Central memory CD4-positive, alpha-beta T cell (primary cell): ENCODE measurements at places on chromosomes 4 and X.

- no peak for DNase-seq
Measured at GRCh38 chr4:53490965-53491622, 100.2 kb downstream of the LNX1 start.

DNA sequence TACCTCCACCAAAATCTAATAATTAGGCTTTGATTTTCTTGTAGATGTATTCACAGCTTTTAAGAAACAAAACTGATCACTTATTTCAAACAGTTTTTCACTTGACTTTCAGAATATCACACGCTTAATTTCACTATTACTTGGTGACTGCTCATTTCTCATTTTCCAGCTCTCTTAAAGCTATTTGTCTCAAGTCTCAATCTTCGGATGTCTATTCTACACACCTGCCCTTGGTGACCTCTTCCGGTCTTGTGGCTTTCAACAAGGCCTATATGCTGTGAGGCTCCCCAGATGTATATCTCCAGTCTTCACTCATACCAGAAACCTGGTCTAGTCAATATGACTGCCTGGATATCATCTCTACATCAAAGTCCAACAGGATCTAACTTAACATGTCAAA lies 34.9 kb upstream of the ANXA10 start:
- no peak for DNase-seq

GRCh38 chrX:35733879-35734278 lies 64.3 kb upstream of the MAGEB16 start:
- no peak for DNase-seq

DNA sequence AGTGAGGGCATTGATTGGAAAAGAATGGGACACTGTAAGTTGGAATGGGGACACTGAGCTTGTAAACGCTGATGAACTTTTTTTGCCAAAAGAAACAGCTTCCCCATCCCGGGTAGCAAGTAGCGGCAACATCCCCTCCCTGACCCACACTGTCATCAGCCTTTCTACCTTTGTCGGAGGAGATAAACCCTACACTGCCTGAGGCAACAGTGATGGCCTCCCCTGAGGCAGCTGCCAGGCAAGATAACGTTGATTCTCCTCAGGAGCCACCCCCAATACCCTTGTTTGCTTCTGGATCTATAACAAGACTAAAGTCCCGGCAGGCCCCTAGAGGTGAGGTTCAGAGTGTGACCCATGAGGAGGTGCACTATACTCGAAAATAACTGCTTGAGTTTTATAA lies 10.3 kb upstream of the RAB33B start:
- no peak for DNase-seq

DNA sequence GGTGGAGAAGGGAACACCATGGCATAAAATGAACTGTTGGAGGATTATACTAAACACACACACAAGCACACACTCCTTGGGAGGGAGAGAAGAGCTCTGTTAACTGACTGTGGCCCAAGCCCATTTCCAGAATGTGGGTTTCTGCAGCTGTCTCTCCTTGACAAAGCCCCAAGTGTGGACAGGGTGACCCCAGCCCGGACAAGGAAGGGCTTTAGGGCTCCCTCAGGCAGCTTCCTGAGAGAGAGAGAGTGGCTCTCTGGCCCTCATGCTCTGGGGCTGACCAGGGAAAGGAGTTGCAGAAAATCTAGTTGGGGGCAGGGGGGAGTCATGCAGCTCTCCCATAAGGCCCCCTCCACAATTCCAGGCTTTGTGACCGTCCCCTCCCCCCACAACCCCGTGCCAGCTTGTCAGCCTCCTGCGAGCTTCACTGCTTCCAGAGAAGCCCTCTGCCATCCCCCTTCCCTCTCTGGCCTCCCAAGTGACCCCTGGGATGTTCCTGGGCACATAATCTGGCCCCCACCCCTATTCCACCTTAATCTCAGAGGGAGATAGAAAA lies 590 bp downstream of the ARHGEF9 start:
- DNase-seq = no peak

- no peak for DNase-seq
Measured at GRCh38 chr4:123297836-123298235, 98.8 kb upstream of the SPRY1 start.

- DNase-seq = no peak
Measured at GRCh38 chr4:1200425-1201035, 28.1 kb upstream of the SPON2 start.

- no peak for DNase-seq
Measured at GRCh38 chrX:6456196-6456595, 78.7 kb downstream of the VCX3A start.

GRCh38 chr4:129344058-129344457 lies 248.1 kb downstream of the C4orf33 start:
- no peak for DNase-seq

- DNase-seq = peak; percentile 80
Measured at GRCh38 chr4:101019941-101020401, 327.4 kb downstream of the PPP3CA start.

- DNase-seq = no peak
Measured at GRCh38 chr4:53500546-53500945, 90.7 kb downstream of the LNX1 start.

DNA sequence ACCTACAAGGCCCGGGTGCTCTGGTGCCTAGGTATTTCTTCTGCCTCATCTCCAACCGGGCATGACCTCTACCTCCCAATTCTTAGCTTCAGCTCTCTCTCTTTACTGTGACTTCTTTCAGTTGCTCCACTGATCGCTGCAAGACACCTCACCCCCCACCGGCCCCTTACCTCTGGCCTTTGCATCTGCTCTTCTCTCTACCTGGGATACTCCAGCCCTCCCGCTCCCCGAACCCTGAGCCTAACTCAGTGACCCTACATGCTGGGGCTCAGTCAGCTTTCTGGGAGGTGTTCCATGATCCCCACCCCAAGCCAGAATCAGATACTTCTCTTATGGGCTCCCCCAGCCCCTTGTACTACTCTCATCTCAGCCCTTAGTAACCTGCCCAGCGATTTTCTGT lies 99.6 kb downstream of the EFNB1 start:
- no peak for DNase-seq

DNA sequence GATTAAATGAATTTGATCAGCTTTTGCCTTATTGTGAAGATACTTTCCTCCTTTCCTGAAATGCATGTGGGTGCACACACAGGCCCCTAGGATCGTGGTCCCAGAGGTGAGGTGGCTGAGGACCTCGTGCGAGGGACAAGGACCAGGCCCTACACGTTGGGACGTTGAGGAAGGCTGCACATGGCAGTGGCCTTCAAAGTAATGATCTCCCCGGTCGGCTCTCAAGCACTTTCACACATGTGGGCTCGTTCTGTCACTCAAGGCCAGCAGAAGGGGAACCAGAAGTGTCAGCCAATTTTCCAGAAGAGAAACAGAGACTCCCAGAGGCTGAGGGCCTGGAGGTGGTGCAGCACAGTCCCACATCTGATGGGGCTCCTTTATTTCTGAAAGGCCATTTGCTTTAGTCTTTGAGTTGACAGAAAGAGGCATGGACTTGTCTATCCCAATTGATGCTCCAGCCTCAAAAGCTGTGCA lies 196.8 kb downstream of the AFAP1 start:
- DNase-seq = no peak

GRCh38 chr4:146522869-146523205 lies 1.1 kb upstream of the SLC10A7 start:
- DNase-seq = peak; percentile 23

DNA sequence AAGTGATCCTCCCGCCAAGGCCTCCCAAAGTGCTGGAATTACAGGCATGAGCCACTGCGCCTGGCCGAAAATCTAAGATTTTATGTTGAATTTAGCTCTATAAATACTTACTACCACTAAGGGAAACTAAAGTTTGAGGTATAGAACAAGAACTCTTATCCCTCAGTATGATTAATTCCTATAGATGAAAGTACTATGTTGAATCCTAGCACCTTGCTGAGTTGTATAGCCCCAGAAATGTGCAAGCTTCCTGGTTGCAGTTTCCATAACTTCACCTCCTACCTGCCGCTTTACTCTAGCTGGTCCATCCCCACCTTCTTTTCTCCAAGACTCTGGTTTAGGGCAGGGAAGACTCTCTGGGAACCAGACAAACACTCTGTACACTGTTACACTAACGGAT lies 11.8 kb upstream of the TSPAN5 start:
- no peak for DNase-seq

GRCh38 chrX:19188566-19188965 lies 66.3 kb upstream of the ADGRG2 start:
- DNase-seq = no peak

DNA sequence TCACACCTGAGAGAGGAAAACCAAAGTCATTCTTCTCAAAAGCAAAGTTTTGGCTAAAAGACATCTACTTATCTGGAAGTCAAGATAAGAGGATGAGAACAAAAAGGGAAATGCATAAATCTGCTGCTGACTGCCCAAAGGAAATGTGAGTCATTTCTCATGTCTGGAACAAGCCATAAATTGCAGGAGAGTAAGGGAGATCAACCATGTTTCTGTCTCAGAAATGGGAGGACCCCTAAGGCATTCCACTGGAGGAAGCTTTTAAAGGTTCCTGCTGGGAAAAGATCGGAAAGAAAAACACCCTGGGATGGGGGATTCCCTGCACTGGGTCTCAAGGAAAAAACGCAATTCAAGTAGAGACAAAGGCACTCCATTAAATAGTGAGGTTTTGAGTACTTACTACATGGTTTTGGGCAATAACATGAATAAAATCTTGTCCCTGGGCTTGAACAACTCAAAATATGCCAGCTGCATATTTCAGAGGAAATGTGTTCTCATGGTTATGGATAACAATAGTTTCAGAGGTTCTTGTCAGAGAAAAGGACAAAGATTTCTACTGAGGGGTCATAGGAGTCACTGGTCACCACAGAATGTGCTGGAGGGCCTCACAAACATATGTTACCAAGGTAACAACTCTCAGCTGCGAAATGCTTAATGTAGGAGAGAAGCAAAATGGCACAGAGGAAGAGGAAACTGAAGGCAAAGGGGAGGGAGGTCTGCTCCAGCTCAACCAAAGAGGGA lies 19.3 kb downstream of the GPR143 start:
- no peak for DNase-seq

DNA sequence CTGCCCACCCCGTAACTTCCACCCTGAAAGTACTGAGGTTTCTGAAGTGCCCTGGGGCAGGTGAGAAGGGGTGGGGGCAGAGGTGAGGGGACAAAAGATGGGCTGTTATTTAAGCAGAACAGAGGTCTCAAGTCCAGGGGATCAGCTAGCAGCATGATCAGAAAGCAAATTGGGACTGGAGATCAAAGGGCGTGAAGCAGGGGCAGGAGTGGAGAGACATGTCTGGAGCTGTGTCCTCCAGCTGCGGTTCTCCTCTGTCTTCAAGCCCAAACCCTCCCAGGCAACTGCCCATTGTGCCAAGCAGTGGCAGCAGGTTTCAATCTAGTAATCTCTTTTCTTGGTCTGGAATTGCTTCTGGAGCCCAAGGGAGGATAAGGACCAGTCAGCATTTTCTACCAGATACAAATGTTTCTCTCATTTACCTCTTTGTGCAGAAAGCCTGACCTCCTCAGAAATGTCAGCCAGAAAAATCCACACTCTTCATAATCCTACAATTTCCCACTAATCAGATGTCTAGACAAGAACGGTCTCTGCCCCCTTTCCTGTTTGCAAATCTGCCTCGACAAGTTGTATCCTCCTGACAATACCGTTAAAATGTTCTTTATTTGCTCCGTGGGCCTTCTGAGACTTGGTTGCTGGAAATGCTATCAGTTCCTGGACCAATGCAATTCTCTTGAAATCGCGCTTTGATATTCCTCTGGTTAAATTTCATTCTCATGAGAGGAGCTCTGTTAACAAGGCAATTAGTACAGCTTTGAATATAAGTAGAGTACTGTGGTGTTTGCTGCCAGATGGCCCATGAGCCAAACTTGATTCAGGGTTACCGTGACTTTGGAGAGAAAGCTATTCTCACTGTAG lies 23.2 kb upstream of the RASL11B start:
- no peak for DNase-seq

DNA sequence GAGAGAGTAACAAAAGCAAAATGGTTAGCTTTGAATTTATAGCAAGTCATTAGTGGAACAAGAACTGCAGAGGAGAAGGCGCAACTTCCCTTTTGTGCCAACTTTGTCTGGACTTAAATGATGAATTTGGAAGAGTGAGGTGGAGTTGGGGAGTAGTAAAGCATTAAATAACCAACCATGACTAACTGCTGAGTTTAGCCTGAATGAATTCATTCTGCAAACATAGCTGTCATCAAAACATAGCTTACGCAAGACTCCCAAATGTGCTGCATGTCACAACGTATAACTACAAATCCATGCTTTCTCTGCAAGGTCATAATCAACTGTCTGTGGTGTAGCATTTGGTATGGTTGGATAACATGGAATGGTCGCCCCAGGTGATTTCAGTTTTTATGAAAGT lies 75.9 kb upstream of the RPL34 start:
- no peak for DNase-seq

DNA sequence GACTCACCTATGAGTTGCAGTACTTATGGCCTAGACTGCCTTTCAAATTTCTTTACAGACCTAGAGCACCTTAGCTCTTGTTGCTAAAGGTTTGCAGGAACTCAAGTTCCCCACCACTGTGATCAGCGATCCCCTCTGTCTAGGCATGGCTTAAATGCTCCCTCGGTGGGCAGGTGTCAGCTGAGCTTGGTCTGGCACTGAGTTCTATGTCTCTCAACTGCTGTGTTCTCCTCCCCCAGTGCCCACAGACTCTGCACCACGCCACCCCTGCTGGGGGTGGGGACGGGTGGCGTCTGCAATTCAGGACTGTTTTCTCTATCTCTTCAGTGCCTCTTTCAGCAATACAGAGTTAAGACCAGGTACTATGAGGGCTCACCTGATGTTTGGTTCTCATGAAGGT lies 30.5 kb downstream of the TMEM271 start:
- no peak for DNase-seq

DNA sequence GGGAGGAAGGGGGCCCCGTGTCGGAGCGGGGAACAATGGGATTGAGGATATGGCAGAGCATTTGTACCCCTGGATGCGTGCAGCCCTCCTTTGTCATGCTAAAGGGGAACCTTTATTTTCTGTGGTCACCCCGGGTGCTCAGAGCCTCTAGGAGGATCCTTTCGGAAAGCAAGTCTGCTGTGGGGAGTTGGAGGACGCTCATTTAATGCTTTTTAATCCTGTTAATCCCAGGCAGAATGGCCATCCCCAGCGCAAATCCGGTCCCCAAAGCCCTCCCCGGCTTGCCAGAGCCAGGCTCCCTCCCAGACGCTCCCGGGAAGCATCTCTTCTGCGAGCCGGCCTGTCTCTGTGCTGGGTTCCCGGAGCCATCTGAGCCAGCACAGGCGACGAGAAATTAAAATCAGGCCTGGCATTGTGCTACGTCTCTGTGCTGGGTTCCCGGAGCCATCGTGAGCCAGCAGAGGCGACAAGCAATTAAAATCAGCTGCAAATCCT lies 113.2 kb upstream of the PPP2R3B start:
- DNase-seq = no peak

DNA sequence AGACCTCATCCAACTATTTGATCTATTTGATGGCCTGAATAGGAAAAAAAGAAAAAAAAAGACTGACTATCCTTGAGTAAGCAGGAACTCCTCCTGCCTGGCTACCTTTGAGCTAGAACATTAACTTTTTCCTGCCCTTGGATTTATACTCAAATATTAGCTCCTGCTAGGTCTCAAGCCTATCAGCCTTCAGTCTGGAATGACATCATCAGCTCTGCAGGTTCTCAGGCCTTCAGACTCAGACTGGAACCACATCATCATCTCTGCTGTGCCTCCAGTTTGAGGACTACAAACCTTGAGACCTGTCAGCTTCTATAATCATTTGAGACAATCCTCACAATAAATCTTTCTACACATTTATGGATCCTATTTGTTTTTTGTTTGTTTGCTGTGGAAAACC lies 754.0 kb upstream of the SLIT2 start:
- DNase-seq = no peak

- no peak for DNase-seq
Measured at GRCh38 chr4:172357006-172357540, 543.9 kb downstream of the GALNTL6 start.
